Naive thymus-derived CD8-positive, alpha-beta T cell (primary cell): ENCODE measurements at places on chromosomes 1 and 21. TPM values are rescaled to one million over a fixed set of nuclear protein-coding genes. Genes with fewer than 3 reads are reported as not detected.

ERICH3 gene
- polyA plus RNA-seq: not detected

PPM1J gene
- polyA plus RNA-seq: not detected

MEX3A gene
- polyA plus RNA-seq: not detected

CFAP74 gene
- polyA plus RNA-seq: not detected

ADAMTS5 gene
- not detected for polyA plus RNA-seq

LCE1D gene
- polyA plus RNA-seq: not detected

ATP1A4 gene
- not detected for polyA plus RNA-seq

SAMD11 gene
- polyA plus RNA-seq: not detected

PPFIA4 gene
- polyA plus RNA-seq: 0.18 TPM

GRCh38 chr1:9314111-9314510 is 21.4 kb downstream of the SPSB1 start:
- DNase-seq: no peak
- no peaks in the 10 kb centered on the region for H3K36me3 ChIP-seq
- peaks cover 4% of the 10 kb centered on the region for H3K4me1 ChIP-seq
- H3K27ac ChIP-seq: no peak overlapping the region
- no peak overlapping the region for H3K4me3 ChIP-seq
- no peaks in the 10 kb centered on the region for H3K27me3 ChIP-seq

DNA sequence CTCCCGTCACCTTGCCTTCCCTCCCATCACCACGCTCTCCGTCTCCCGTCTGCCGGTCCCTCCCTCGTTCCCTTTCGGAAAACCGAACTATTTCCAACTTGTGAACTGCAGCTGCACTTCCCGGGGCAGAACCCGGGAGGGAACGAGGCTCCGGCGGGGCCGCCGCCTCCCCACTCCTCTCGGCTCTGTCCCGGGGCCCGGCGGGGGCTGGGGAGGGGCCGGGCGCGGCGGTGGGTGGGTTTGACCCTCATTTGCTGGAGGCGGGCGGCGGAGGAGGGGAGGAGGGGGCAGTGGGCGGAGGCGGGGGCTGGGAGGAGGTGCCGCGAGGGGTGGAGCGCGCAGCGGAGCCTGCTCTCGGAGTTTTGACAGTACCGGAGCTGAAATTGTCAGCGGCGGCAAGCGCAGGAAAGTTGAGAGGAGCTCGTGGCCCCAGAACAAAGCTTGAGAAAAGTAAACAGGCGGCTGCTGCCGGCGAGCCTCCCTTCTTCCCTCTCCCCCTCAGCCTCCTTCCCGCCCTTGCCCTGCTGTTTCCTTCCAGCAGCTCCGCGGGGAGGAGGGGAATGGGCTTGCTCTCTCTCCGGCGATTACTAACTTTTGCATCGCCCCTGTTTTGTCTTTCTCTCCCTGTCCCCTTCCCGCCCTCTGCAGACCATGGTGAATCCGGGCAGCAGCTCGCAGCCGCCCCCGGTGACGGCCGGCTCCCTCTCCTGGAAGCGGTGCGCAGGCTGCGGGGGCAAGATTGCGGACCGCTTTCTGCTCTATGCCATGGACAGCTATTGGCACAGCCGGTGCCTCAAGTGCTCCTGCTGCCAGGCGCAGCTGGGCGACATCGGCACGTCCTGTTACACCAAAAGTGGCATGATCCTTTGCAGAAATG is 2.9 kb downstream of the LMO4 start:
- no peaks in the 10 kb centered on the region for H3K27me3 ChIP-seq
- no peaks in the 10 kb centered on the region for H3K36me3 ChIP-seq
- peaks cover 29% of the 10 kb centered on the region for H3K4me1 ChIP-seq
- H3K27ac ChIP-seq: peak overlapping the region; percentile 94
- DNase-seq: peak; percentile 64

DNA sequence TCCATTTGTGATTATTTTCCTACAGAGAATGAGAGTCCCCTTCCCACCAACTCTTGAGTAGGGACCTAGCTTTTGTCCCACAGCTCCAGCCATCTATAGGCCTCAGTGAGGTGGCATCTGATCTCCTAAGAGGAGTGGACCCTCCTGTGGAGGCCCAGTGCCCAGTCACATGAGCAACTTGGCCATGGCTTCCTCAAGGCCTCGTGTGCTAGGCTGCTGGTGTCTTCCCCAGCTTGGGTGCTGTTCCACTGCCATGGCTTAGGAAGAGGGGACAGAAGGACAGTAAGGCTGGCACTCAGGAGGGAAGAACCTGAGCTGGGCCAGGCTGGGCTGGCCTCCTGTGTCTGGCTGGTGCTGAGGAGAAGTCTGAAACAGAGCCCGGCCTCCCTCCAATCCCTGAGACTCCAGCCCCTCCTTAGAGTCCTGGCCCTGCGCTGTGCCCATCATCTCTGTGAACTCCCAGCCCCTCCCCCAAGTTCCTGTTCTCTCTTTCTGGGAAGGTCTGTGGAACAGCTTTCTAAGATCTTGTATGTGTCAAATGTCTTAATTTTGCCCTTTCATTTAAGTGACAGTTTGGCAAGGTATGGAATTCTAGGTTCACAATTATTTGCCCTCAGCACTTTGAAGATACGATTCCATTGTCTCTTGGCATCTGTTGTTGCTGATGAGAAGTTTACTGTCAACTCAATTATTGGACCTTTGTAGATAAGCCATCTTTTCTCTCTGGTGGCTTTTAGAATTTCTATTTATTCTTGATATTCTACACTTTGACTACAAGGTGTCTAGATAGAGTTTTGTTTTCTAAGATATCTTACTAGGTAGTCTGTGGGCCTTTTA is 7.1 kb upstream of the KCNQ4 start:
- peaks cover 21% of the 10 kb centered on the region for H3K36me3 ChIP-seq
- H3K27ac ChIP-seq: no peak overlapping the region
- H3K4me1 ChIP-seq: no peaks in the 10 kb centered on the region
- no peak for DNase-seq
- H3K4me3 ChIP-seq: no peak overlapping the region

DNA sequence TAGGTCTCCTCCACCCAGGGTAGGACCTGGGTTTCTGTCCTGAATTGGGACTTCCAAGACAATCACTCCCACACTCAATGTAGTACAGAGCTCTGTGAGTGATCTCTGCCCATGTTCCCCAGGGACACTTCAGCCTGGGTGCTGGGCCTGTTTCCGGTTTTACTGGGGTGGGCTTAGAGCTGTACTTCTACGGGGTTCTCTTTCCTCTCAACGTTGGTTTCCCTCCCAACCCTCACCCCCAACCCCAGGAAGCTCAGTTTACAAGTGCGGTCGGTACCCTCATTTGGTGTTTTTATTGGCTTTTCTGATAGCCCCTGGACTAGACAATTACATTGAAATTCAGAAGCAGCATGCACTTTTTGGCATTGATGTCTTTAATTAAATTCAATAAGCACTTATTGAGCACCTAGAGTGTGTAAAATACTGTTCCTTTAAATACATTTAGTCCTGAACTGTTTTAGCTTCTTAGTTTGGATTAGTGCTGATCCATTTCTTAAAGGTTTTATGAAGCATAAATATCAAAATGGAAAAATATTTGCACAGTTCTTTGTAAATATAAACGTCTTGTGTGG is 542 bp upstream of the XPR1 start:
- H3K36me3 ChIP-seq: no peaks in the 10 kb centered on the region
- peaks cover 4% of the 10 kb centered on the region for H3K4me1 ChIP-seq
- no peak for DNase-seq
- H3K27me3 ChIP-seq: peaks cover 7% of the 10 kb centered on the region
- H3K27ac ChIP-seq: peak overlapping the region; percentile 95

DNA sequence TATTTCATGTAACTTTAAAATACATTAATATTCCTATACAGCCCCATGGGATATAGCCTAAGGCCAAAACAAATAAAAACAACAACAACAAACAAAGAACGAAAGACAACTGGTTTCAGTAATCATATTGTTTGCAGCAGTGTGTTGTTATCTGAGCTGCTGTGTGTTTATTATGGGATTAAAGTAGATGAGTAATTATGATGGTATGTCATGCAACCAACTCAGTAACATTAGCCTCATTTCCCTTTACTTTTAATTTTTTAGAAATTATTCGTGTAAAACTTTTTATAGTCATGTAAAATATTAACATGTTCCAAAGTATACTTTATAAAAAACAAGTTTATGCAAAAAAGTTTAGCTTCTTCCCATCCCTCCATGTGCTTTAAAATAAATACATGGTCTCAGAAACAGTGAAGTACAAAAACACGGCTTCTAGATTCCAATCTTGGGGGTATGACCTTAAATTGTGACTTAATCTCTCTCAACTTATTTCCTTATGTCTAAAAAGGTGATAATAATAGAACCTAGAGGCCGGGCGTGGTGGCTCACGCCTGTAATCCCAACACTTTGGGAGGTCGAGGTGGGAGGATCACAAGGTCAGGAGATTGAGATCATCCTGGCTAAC is 176.1 kb downstream of the SLC45A1 start:
- no peak for DNase-seq
- peaks cover 72% of the 10 kb centered on the region for H3K36me3 ChIP-seq
- H3K4me1 ChIP-seq: peaks cover 24% of the 10 kb centered on the region
- H3K4me3 ChIP-seq: no peak overlapping the region
- no peaks in the 10 kb centered on the region for H3K27me3 ChIP-seq

- no peak for DNase-seq
- no peaks in the 10 kb centered on the region for H3K36me3 ChIP-seq
- H3K27me3 ChIP-seq: peaks cover 19% of the 10 kb centered on the region
- H3K4me3 ChIP-seq: no peak overlapping the region
These were observed 39.4 kb upstream of the GRHL3 start for GRCh38 chr1:24279590-24280232.

DNA sequence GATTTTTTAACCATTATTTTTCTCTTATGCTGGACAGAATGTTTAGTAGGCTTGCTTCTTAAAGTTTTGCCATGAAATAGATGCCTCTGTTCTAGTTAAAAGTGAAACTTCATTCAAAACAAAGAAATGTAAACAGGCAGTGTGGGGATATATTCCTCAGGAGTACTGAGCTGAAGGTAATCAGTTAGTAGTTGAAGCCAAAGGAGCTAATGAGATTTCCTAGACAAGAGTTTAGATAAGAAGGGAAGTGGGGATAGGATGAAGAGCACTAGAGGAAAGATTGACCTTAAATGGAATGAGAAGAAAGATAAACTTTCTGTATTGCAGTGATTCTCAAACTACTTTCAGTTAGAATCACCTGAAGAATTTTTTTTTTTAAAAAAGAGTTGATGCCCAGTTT is 23.9 kb downstream of the PRRC2C start:
- no peaks in the 10 kb centered on the region for H3K27me3 ChIP-seq
- no peak for DNase-seq
- peaks cover 90% of the 10 kb centered on the region for H3K4me1 ChIP-seq
- peak overlapping the region; percentile 77 for H3K4me3 ChIP-seq
- peak overlapping the region; percentile 24 for H3K27ac ChIP-seq
- H3K36me3 ChIP-seq: peaks cover under 1% of the 10 kb centered on the region

- peak overlapping the region; percentile 24 for H3K27ac ChIP-seq
- H3K4me1 ChIP-seq: peaks cover 84% of the 10 kb centered on the region
- H3K36me3 ChIP-seq: peaks cover 4% of the 10 kb centered on the region
- DNase-seq: no peak
- H3K4me3 ChIP-seq: no peak overlapping the region
These were observed 96.8 kb upstream of the BMP8A start for GRCh38 chr1:39394598-39394997.

- peaks cover 40% of the 10 kb centered on the region for H3K4me1 ChIP-seq
- no peaks in the 10 kb centered on the region for H3K36me3 ChIP-seq
- H3K4me3 ChIP-seq: peak overlapping the region; percentile 20
- DNase-seq: no peak
- peak overlapping the region; percentile 47 for H3K27ac ChIP-seq
These were observed 100.6 kb upstream of the ARTN start for GRCh38 chr1:43832998-43833397.

DNA sequence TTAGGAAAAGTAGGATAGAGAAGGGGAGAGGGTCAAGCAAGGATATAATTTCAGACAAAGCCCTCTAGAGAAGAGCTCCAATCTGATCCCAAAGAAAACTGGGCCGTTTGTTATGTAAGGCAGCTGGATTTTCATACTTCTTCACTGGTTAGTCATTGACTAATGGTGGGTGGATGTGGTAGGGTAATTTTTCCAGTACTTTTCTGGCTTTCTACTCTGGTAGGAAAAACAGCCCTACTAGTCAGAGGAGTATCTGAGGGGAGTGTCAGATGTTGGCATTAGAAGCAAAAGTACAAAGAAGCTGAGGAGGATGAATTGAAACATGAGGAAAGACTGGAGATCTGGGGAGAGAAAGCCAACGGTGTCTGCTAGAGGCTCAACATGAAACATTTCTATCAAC is 145.3 kb downstream of the TNFSF18 start:
- H3K27me3 ChIP-seq: no peaks in the 10 kb centered on the region
- no peak overlapping the region for H3K27ac ChIP-seq
- DNase-seq: no peak
- H3K4me3 ChIP-seq: no peak overlapping the region

DNA sequence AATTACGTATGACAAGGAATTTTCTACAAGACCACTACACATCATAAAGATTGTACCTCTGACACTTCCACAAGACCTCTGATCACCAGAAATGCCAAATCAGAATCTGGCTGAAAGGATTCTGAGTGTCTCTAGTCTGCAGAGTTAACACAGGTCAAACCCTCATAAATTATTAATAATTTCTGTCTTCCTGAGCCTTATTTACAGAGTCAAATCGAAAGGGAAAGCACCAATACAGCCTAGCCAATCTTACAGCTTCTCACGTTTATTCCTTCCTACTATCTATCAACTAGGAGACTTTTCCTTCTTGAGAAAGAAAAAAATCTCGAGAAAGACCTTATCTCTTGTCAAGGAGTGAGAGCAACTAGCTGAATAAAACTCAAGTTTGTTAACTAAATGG is 2151.6 kb downstream of the MRPL39 start:
- peaks cover 2% of the 10 kb centered on the region for H3K27me3 ChIP-seq
- no peaks in the 10 kb centered on the region for H3K36me3 ChIP-seq
- H3K27ac ChIP-seq: no peak overlapping the region
- H3K4me3 ChIP-seq: no peak overlapping the region
- no peak for DNase-seq

- H3K27ac ChIP-seq: peak overlapping the region; percentile 23
- H3K27me3 ChIP-seq: no peaks in the 10 kb centered on the region
- no peak for DNase-seq
- H3K4me3 ChIP-seq: no peak overlapping the region
- H3K4me1 ChIP-seq: no peaks in the 10 kb centered on the region
- peaks cover 8% of the 10 kb centered on the region for H3K36me3 ChIP-seq
These were observed 37.2 kb downstream of the ZFYVE9 start for GRCh38 chr1:52179073-52179472.

DNA sequence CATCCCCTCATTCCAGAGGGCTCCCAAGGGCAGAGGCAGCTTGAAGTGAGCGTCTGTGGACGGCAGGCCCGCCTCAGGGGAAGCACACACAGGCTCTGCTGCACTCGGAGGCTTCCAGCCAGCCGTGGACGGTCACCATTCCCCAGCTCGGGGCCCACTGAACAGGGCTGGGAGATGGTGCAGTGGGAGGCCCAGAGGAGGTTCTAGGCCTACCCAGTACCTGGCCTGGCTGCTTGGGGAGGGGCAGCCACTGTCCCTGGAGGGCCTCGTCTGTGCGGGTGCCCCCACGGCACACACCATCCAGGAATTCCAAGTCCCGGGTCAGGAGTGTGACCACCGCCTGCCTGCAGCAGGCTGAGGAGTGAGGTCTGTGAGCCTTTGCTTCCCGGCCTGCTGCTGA is 80.4 kb downstream of the SIK1 start:
- peaks cover 2% of the 10 kb centered on the region for H3K4me1 ChIP-seq
- H3K36me3 ChIP-seq: no peaks in the 10 kb centered on the region
- H3K27me3 ChIP-seq: no peaks in the 10 kb centered on the region
- no peak for DNase-seq
- no peak overlapping the region for H3K4me3 ChIP-seq
- peak overlapping the region; percentile 67 for H3K27ac ChIP-seq

- H3K27ac ChIP-seq: no peak overlapping the region
- H3K27me3 ChIP-seq: peaks cover 1% of the 10 kb centered on the region
- H3K36me3 ChIP-seq: no peaks in the 10 kb centered on the region
- H3K4me1 ChIP-seq: no peaks in the 10 kb centered on the region
- no peak overlapping the region for H3K4me3 ChIP-seq
These were observed 476.7 kb upstream of the CAMK1G start for GRCh38 chr1:209106861-209107260.

GRCh38 chr1:245571815-245572294 is 417.1 kb downstream of the KIF26B start:
- H3K27ac ChIP-seq: no peak overlapping the region
- no peak overlapping the region for H3K4me3 ChIP-seq
- no peaks in the 10 kb centered on the region for H3K36me3 ChIP-seq
- DNase-seq: no peak
